ENCODE measurements at places on chromosomes 2 and 18.

DNA sequence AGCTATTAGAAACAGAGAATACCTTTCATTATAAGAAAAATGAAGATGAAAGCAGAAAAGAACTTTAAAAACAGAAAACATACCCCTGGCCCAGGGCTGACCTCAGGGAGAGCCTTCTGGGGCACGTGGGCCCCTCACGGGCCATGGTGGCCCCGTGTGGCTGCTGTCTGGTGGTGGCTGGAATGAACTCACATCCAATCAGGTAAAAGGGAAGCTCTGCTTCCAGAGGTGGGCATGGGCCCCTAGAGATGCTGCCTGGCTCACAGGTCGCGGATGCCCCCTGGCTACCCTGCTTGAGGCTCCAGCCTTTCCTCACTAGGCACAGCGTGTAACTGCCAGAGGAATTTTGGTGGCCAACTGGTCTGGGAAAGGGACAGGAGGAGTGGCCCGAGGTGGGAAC, 16.6 kb downstream of the SNORC start:
- no peak for DNase-seq

DNA sequence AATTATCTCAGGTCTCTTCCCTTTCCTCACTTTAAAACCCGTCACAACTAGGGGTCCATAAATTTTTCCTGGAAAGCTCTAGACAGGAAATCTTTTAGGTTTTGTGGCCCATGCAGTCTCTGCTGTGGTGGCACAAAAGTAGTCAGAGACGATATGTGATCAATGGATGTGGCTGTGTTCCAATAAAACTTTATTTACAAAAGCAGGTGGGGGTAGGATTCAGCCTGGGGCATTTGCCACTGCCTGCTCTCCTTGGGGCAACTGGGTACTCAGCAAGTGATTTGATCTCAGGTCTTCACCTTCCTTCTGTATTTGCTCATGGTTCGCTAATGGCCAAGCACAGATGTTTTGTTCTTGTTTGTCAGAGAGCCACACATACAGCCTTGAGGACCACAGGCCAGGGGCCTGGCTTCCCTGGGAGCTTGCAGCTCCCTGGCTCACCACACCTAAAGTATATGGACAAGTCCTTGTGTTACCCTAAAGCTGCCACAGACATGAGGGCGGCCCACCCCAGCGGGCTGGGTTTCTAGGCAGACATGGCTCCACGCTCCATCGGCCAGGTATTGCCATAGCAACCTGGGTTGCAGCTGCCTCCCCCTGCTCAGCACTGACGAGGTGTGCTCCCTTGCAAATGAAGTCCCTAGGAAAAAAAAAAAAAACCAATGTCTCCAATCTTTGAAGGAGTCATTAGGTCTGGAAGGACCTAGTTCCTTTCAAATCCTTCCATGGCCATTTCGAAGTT, 89.7 kb upstream of the YWHAQ start:
- no peak for DNase-seq

- no peak for DNase-seq
These were observed 76.6 kb downstream of the PSMG2 start for GRCh38 chr18:12779456-12779855.

- DNase-seq, result no peak
These were observed 339.0 kb downstream of the SMAD2 start for GRCh38 chr18:47591429-47591828.

GRCh38 chr2:143577489-143577888, 448.3 kb downstream of the ARHGAP15 start:
- DNase-seq, result no peak

- DNase-seq, result no peak
These were observed 292.3 kb upstream of the SIX2 start for GRCh38 chr2:45301307-45302277.

GRCh38 chr18:3924455-3924854, 474.5 kb downstream of the TGIF1 start:
- DNase-seq, result no peak

Measured in urothelium cell line (cell line).